ENCODE measurements at places on chromosomes 11 and 22. TPM values are rescaled to one million over a fixed set of nuclear protein-coding genes. Genes with fewer than 3 reads are reported as not detected.

DNA sequence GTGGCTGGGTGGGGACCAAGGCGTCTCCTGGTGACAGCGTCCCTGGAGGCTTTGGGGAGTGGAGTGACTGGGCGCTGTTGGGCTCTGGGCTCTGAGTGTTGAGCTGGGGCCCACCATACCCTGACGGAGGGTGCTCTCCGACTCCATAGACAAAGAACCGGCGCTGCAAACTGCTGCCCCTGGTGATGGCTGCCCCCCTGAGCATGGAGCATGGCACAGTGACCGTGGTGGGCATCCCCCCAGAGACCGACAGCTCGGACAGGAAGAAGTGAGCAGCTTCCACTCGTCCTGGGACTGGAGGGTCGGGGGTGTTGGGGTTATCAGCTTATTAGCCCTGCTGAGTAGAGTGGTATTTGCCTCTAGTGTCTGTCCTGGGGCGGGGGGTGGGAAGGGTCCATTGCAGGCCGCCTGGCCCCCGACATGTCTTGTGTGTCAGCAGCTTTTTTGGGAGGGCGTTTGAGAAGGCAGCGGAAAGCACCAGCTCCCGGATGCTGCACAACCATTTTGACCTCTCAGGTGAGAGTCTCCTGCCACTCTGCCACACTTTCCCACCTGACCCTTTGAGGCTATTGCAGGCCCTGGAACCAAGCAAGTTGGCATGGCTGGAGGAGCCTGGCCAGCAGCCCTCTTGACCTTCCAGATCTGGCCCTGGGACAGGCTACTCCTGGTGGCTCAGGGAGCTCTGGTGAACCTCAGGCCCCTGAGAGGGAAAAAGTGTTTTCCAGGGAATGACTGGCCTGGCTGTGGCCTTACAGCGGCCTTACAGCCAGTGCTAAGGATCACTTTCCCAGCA is 7.6 kb downstream of the CLDN5 start:
- no peak for DNase-seq

DNA sequence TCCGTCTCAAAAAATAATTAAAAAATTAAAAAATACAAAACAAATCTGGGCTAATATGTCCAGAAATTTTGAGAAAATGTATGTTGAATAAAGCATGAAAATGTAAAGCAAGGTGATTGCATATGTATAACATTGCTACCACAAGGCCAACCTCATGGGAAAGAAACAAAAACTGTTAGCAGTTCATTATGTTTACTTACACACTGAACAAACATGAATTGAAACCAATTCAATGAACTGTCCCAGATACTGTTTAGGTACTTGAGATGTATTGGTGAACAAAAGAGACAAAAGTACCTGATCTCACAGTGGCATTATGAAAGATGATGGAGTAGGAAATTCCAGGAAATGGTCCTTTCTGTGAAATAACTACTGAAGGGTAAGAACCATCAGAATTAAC is 43.8 kb upstream of the IGLL5 start:
- DNase-seq = no peak

DNA sequence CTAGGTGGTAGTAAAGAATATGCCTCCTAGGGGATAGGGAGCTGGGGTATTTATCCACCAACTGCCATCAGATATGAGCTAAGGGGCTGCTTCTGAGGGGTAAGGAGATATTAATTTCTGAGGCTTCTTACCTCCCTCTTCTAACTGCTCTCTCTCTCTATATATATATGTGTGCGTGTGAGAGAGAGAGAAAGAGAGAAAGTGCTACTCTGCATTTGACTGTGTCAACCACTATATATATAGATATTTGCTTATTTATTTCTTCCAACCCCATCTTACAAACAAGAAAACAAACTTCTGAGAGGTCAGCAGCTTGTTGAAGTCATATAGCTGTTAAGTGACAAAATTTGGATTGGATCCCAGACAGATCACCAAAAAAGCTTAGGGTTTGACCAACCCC is 5.9 kb upstream of the HEPACAM start:
- no peak for DNase-seq

GRCh38 chr11:55401011-55401410 is 33.2 kb downstream of the OR4A15 start:
- no peak for DNase-seq

GRCh38 chr11:114242032-114242431 is 54.2 kb upstream of the NNMT start:
- no peak for DNase-seq

DNA sequence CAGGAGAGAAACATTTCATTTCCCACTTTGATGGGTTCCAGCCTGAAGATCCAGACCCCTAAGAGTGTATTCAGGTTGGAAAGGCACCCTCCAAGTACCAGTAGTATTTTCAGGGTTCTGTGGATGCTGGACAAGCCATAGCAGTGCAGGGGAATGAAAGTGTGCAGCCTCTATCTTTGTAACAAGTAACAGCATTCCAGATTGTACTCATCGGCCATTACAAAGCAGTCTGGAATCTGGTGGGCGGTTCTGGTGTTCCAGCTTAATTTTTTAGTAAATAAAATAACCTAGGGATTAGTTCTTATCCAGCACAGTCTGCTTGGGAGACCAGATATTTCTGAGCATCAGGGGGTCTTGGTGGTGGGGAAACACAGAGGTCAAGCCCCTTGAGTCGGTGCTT is 22.6 kb downstream of the APLNR start:
- peak; percentile 67 for DNase-seq

DNA sequence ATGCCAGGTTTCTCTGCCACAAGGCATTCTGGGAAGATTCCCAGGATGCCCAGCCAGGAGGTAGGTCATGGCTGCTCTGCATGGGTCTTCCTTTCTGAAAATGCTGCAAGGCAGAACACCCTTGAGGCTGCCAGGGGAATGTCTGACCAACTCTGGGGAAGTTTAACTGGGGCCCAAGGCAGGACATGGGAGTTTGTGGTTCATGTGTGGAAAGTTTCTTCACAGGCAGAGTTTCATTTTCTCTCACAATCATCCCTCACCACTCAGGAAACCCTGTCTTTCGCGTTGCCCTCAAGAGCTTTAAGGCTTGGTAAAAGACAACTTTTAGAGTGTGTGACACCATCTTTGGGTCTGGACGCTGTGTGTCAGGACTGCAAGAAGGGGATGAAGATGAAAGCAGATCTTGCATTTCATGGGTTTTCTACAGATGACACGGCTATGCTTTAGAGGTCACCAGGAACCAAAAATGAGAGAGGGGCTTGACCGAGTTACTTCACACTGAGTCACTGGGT is 133.5 kb downstream of the CD44 start:
- DNase-seq = no peak

DNA sequence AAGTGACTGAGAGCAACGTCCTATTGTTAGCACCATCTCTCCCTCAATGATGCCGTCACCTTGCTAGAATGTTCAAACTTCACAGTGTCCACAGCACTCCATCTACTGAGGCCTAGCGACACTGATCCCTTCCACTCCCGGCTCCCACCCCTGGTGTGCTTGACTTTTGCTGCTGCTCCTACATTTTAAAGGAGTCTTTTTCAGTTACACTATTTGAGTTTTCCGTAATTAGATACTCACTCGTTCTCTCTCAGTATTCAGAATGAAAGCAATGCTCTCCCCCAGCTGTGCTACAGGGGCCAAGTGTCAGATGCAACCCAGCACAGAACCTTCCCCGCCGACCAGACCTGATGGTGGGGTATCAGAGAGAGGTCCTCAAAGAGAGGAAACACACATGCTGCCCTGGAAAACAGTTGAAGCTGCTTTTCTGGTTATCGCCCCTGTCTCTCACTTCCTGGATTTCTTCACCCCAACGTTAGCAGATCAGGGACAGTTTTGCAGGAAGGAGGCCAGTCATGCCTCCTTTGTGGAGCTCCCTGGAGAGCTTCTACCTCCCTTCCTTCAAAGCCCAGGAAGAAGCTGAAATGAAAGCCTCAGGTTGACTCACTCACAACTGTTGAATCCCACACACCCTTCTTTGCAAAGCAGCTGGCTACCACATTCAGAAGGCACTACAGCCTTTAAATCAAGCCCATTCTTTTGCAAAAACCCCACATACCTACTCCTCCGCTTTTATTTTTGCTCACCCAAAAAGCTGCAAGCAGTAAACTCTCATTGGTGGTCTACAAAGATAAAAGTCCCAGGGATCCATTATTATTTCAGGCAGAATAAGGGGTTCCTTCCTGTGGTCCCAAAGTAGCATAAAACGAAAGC is 23.5 kb downstream of the LARGE1 start:
- peak; percentile 14 for DNase-seq

DNA sequence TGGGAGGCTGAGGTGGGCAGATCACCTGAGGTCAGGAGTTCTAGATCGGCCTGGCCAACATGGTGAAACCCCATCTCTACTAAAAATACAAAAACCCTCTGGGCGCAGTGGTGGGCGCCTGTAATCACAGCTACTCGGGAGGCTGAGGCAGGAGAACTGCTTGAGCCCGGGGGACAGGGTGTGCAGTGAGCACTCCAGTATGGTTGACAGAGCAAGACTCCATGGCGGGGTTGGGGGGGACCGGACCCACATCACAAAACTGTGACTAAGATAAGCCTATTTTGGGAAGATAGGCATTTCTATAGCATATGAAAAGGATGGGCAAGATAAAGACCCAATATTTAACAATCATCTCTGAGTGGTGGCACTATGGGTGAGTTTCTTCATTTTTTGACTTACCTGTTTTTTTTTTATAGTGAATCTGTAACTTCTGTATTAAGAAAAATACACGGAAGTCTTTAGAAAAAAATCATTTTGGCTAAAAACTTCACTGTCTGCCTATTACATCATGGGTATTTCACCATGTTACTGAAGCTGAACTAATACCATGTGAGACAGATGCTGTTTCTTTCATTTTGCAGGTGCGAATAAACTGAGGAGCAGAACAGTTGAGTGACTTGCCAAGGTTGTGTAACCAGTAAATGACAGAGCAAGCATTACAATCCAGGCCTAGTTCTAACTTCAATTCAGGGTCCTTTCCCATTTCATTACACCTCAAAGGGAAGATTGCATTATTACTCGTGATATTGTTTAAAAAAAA is 2.5 kb downstream of the CELF1 start:
- no peak for DNase-seq

- DNase-seq = no peak
Observed at GRCh38 chr11:123611698-123612097, 42.7 kb downstream of the SCN3B start.

DNA sequence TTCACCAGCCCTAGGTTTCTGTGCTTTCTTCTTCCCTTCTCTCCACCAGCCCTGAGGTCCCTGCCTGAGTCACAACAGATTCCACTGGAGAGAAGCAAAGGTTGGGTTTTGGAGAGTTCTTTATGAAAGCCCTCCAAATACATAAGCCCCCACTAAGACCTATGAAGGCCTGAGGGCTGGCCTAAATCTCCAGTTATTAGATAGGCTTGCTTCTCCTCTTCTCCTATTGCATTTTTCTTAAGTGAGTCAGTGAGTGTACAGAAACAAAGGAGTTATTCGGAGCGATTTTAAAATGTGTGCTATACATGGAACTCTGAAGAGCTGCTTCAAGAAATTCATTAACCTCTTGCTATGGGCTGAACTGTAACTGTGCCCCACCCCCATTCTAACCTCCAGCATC is 1057.3 kb downstream of the OPCML start:
- no peak for DNase-seq

GRCh38 chr22:23012081-23012622 is 58.2 kb upstream of the GNAZ start:
- DNase-seq = no peak

- peak; percentile 89 for DNase-seq
Observed at GRCh38 chr11:117281159-117281558, 10.0 kb upstream of the BACE1-AS start.

- DNase-seq = no peak
Observed at GRCh38 chr11:60389279-60389910, 6.9 kb upstream of the MS4A14 start.

DNA sequence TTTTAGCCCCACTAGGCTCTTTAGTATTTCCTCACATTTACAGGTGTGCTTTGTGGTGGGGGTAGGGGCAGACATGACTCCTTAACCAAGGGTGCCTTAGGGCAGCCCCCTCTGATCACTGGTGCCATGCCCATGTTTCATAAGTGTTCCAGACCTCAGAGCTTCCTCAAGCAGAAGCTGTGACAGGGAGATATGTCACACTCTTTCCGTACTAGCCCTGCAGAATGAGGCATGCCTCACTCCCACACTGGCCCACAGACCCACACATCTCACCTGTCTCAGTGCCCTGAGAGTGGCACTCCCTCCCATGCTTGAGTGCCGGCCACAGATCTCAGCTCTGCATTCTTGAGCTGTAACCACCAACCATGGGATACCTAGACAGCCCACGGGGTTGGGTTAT is 22.9 kb upstream of the OR56B4 start:
- no peak for DNase-seq

- DNase-seq = no peak
Observed at GRCh38 chr22:16936625-16937024, 71.4 kb downstream of the GAB4 start.

DNA sequence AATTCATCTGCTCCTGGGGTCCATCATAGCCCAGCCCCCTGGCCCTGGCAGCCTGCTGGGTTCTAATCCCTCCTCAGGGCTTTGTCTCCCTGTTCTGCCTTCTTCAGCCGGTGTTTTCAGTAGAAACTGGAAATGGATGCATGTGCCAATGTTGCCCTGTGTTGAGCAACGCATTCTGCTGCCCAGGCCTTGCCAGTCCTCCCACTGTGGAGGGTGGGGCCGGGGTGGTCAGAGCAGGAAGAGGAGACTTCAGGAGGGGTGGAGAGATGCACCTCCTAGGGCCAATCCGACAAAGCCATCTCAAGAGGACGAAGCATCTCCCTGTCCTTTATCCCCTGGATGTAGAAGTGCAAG is 27.6 kb upstream of the ZBTB16 start:
- no peak for DNase-seq

DNA sequence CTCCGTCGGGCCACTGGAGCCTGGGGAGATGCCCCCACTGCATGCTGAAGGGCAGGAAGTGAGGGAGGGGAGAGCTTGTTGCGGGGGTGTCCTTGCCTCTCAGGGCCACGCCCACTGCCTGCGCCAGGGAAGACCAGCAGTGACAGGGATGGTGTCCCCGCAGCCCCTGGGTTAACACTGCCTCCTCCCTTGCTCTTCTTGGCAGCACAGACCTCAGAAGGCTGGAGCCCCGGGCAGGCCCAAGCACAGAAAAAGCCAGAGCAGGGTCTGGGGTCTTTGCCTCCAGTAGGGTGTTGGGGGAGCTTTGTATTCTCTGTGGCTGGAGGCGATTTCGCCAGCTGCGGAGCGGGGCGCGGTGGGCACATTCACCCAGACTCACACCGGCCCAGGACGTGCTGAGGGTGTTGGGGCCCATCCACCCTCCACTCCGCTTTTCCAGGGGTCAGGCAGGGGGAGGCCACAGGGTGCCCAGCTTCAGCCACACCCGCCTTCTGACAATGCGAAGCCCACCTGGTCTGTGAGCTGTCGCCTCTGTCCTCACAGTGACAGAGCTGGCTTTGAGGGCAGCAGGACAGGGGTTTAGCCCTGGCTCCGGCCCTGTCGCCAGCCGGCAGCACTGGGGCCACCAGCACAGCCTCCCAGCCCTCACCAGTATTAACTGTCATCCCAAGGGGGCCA is 83.7 kb downstream of the CDKN1C start:
- no peak for DNase-seq

- no peak for DNase-seq
Observed at GRCh38 chr11:112348480-112349029, 87.9 kb upstream of the PLET1 start.

The OR56B4 gene
- not detected for total RNA-seq

The OR10G8 gene
- not detected for total RNA-seq

The LMNTD2 gene
- 0.90 TPM for total RNA-seq

The FXYD6 gene
- not detected for total RNA-seq

The HTATIP2 gene
- 84.5 TPM for total RNA-seq

The UPK3A gene
- total RNA-seq = not detected

The NXPE2 gene
- not detected for total RNA-seq

The OSM gene
- total RNA-seq = not detected
